GM19239 (cell line): ENCODE measurements at places on chromosomes 2 and 18.

DNA sequence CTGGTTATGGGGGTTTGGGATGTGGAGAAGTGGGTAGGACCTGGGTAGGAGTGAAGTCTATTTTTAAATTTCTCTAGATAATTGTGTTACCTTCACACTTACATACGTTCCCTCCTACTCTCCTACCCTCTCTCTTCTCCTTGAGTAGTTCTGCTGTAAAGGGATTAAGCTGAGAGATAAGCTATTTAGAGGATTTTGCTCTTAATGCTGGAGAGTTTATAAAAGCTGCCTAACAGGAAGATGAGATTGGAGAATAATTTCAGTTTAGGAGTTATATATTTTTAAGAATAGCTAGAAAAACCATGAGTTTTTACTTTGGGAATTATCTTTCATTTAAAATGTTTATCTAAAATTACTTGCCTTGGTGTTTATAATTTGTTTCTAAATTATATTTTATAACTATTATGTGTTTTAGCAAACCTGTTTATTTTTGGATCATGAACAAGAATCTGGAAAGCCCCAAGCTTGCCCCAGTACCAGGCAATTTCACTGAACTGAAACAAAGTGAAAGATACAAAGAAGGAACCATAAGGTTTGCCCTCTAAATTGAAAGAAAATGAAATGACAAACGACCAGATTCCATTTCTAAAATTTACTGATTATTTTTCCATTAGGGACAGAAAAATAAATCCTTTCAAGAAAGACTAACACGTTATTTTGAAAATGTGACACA, 101.5 kb downstream of the ZNF532 start:
- DNase-seq: no peak

DNA sequence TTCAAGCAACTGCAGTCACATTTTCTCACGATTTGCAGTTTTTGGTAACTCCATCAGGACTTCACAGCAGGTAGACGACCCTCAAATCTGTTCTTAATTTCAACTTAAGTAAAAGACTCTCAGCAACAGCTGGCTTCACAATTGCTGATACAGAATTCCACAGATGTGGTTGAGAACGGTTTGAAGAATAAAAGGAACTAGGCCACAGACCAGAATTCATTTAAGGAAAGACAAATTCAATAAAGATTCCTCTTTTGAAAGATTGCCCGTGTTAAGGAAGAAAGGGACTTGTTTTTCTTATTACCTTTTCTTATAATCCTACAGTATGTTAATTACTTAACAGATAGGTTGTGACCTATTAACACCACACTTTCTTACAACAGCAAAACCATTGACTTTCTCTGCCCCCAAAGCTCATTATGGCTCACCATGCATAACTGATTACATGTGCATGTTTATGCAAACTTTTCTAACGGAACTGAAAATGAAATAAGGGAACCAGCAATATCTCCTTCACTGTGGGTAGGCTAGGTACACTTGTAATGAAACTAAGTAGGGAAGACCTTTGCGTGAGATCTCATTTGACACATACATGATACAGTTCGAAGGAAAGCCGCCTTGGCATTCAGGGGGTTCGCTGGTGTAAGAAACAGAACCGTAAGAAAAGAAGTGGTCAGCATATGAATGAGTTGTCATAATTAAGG, 4.7 kb upstream of the ZNF516 start:
- no peak for DNase-seq

DNA sequence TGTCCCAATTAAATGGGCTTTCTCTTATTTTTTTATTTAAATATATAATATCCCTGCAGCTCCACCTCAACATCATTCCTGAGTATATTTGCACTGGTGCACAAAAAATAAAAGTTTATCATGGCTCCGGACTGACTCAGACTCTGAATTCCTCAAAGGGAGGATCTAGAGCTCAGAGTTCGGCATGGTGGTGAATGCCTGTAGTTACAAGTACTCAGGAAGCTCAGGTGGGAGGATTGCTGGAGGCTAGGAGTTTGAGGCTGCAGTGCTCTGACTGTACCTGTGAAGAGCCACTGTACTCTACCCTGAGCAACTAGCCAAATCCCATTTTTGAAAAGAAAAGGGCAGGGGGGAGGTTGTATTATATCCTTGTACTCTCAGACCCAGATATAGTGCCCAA, 52.8 kb upstream of the NRXN1 start:
- no peak for DNase-seq

DNA sequence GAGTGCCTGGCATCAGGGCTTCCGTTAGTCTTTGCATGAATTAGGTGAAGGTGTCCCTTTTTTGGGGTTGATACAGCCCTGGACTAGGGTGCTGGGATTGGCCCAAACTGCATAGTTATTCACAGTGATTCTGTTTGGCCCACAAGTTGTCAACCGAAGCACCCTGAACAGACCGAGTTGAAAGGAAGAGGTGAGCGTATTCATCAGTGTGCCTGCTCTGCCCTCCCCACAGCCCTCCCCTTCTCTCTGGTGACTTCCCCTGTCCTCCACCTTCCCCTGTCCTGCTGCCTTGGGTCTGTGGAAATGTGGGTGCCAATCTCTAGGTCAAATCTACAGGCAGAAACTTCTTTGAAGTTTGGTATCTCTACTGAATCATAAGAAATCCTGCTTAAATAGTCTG, 330.5 kb downstream of the DYSF start:
- DNase-seq: no peak

- no peak for DNase-seq
Measured at GRCh38 chr18:75483662-75484061, 56.2 kb upstream of the SMIM21 start.

DNA sequence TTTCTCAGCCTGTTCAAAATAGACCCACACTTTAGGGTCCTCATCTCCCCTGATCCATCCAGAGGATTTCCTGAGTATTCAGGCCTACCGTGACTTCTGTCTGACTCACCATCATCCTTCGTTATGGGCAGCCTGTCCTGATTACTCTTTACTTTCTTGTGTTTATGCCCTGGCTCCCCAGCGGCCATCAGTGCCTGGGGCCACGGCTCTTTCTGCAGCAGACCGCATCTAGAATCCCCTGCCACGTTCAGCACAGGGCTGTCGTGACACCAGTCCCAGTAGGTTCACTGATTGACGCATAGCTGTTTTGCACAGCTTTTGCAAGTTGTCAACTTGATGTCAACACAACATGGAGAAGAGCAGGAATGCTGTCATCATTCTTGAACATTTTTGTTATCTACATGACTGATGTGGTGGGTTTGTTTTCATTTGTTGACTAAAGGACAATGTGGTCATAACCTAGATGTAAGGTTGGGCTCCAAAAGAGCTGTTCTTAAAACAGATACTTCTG, 225.6 kb downstream of the HAUS1 start:
- DNase-seq: no peak

DNA sequence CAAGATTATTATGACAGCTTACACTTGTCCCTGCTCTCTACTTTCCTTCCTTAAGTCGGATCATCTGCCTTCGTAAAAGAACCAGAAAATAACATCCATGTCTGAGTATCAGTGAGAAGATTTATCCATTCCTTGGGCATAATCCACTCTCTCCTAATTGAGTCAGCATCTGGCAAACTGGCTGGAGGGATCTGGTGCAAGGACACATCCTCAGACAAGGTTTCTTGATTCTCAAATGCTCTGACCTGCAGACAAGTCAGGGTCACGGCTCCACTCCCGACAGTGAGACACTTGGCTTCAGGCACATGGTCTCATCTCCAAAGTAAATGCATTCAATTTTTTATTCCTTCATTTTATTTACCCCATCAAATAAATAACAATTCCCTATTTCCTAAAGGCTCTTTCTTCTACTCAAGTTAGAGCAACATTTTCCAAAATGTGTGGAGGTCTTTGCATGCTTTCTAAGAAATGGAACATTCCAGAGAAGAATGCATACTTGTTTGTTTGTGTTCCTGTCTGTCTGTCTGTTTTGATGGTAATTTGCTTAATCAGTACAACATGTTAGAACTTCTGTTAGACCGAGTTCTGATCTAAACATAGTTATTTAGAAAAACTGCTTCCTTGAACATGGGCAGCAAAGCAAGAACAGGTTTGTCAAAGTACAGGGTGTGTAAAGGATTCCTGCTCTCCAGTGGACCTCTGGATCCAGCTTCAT, 246.9 kb downstream of the IRS1 start:
- DNase-seq: no peak

DNA sequence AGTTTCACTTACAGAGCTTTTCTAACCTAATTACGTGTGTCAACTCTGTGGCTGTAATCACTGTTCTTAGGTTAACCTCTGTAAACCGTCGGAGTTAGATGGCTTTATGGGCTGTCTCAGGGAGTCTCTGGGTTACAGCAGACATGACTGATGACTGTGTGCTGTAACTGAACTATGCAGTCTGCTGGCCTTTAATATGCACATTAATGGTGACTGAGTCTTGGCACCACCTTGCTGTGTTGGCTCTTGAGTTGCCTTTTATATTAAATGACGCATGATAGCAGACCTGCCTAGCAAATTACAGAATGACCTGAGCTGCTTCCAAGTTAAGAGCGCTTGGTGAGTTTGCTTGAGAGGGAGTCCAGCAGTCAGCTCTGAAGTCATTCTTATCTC, 90.1 kb downstream of the ACKR3 start:
- DNase-seq: no peak

- no peak for DNase-seq
Measured at GRCh38 chr2:71536226-71536671, 82.9 kb downstream of the DYSF start.

DNA sequence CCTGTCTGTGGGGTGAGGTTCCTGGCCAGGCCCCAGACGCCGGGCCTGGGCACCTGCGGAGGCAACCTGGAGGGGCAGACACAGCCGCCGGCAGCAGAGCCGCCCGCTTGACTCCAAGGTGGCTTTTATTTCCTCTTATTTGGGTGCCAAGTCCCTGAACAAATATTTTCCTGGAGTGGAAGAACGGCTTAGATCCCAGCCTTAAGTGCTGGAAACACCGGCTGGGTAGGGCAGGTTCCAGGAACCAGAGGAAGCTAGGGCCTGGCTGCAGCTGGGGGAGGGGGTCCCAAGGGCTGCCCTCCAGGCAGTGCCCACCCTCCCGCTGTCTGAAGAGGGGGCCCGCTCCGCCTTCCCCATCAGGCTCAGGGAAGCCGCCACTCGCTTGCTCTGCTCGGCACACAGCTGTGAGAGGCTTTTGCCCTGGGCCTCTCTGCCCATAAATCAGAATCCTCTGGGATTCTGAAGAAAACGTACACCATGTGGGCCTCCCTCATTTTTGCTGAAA, 28.2 kb downstream of the SDC1 start:
- no peak for DNase-seq

GRCh38 chr18:53567929-53568574, 656.4 kb downstream of the MBD2 start:
- peak; percentile 15 for DNase-seq

- DNase-seq: no peak
Measured at GRCh38 chr2:188207554-188207953, 84.1 kb upstream of the GULP1 start.

GRCh38 chr18:37967261-37967660, 401.7 kb upstream of the CELF4 start:
- DNase-seq: no peak

GRCh38 chr2:235263205-235264120, 230.4 kb upstream of the AGAP1 start:
- no peak for DNase-seq

DNA sequence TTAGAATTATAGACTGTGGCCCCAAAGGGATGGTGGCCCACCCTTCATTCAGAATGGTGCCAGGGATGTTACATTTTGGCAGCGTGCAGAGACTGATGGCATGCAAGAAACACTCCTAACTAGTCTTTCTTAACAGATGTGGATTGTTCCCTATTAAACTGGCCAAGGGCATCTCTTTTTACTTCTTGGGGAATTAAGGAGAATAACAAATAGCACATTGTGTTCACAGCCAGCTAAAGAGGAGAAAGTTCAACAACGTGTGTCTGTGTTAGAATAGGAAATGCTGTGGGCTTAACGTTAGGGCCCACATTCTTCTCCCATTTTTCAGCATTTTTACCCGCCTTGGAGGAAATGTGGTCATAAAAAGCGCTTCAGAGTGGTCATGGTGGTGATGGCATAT, 404.8 kb downstream of the CDH2 start:
- DNase-seq: no peak

- DNase-seq: peak; percentile 31
Measured at GRCh38 chr2:149330127-149331022, at the start of gene LYPD6. Gene LYPD6, plus strand, starts transcription at chr2:149330587. Its CDS starts 107,122 bp downstream, at chr2:149437709.

DNA sequence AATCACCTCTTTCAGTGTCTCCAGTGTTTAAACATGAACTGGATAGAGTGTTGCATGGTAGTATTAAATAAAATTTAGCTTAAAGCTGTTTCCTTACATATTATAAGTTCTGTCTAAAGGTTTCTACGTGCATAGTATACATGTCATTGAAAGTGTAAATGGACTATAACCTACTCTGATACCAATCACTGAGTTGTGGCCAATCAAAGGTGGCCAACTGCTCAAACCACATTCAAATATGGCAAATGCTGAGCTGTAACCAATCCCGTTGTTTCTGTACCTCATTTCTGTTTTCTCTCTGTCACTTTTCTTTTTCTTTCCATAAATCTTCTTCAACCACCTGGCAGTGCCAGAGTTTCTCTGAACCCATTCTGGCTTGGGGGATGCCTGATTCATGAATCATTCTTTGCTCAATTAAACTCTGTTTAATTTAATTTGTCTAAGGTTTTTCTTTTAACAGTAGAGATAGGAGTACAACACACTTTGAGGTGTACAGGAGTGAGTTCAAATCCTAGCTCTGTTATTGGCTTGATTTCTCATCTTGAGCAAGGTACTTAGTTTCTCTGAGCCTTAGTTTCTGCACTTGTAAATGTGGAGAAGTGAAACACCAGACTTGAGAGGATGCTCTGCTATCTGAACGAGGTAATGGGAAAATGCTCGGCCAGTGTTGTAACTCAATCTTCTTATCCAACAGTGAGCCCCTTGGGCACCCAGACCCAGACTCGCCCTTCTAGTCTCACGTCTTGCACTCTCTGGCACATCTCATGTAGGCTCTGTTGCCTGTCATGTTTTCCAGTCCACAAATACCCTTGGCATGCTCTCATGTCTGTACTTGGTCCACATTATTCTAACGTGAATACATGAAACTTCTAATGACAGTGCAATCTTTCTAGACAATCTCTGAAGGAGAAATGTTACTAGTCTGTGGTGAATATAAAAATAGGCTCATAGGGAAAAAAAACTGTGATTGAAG, 228.0 kb downstream of the PIK3C3 start:
- DNase-seq: no peak

GRCh38 chr2:161946489-161947107, 127.4 kb downstream of the DPP4 start:
- DNase-seq: no peak

DNA sequence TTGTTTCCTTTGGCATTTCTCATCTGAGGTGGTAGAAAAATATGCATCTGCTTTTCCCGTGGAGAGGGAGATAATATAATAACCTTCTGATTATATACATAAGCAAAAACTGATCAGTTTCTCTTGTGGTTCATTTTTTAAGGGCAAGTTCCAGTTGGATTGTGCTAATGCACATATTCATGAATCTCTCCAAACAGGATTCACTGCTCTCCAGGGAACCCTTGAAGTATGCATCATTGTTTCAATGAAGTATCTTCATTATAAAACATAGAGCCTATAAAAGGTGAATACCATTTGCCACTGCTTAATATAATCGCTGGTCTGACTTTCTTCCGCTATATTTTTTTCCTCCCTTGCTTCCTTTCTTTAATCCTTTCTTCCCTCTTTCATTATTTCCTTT, 384.7 kb downstream of the FIGN start:
- DNase-seq: no peak

- no peak for DNase-seq
Measured at GRCh38 chr2:13462464-13462863, 745.7 kb downstream of the TRIB2 start.

GRCh38 chr18:28399781-28400362, 222.9 kb upstream of the CDH2 start:
- DNase-seq: no peak
